ENCODE measurements at places on chromosomes 7 and 10. TPM values are rescaled to one million over a fixed set of nuclear protein-coding genes. Genes with fewer than 3 reads are reported as not detected.

GRCh38 chr10:8702181-8702580 is 647.7 kb downstream of the GATA3 start:
- H3K4me3 ChIP-seq = no peak overlapping the region
- no peaks in the 10 kb centered on the region for H3K4me1 ChIP-seq
- no peaks in the 10 kb centered on the region for H3K27me3 ChIP-seq
- no peak overlapping the region for H3K27ac ChIP-seq

The OR2A1 gene
- 0.16 TPM for total RNA-seq

The CTNNA3 gene
- 8.9 TPM for total RNA-seq

The LEP gene
- 0.97 TPM for total RNA-seq

DNA sequence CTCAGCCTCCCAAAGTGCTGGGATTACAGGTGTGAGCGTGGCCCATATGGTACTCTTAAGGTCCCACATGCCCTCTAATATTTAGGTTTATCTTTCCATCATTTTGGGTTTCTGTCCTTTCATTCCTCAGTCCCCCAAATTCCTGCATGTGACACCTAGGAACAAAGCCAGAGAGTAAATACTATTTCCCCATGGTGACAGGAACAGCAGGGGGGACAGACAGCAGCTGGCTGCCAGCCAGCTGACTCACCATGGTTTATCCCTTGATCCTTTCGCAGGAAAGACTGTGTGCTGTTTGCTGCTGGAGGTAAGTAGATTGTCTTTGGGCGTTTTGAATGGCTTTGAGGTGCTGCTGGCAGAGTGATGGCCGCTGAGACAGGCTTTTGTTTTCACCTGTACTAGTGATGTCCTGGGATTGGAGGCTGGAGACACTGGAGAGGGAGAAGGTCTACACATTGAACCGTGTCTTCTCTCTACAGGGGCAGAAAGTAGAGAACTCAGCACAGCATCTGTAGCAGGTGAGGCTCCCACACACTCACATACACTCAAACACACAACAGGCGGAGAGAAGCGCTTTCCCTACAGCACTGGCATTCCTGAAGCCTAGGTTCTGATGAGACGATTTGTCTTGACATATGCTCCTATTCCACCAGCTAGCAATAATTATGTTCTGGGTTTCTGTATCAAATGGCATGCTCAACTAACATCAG is 83.7 kb upstream of the EFCAB10 start:
- H3K27me3 ChIP-seq = no peaks in the 10 kb centered on the region
- no peak overlapping the region for H3K4me3 ChIP-seq
- H3K4me1 ChIP-seq = no peaks in the 10 kb centered on the region
- DNase-seq = no peak

GRCh38 chr7:125567686-125568085 is 638.1 kb upstream of the POT1 start:
- no peaks in the 10 kb centered on the region for H3K4me1 ChIP-seq
- H3K4me3 ChIP-seq = no peak overlapping the region
- no peaks in the 10 kb centered on the region for H3K27me3 ChIP-seq
- no peak overlapping the region for H3K27ac ChIP-seq

The INHBA gene
- 30.8 TPM for total RNA-seq

- no peaks in the 10 kb centered on the region for H3K36me3 ChIP-seq
- no peak for DNase-seq
- no peaks in the 10 kb centered on the region for H3K27me3 ChIP-seq
Measured at GRCh38 chr7:7157887-7158271, 24.5 kb upstream of the C1GALT1 start.

- no peak overlapping the region for H3K4me3 ChIP-seq
- no peak for DNase-seq
- no peak overlapping the region for H3K27ac ChIP-seq
- no peaks in the 10 kb centered on the region for H3K36me3 ChIP-seq
- H3K4me1 ChIP-seq = peaks cover 2% of the 10 kb centered on the region
Measured at GRCh38 chr7:113504142-113504541, 385.8 kb upstream of the SMIM30 start.
